ENCODE measurements at places on chromosomes 2 and 18. TPM values are rescaled to one million over a fixed set of nuclear protein-coding genes. Genes with fewer than 3 reads are reported as not detected.

The TUBA3E gene
- not detected for polyA plus RNA-seq

The DNAJC5G gene
- polyA plus RNA-seq, result 0.47 TPM

The EFR3B gene
- polyA plus RNA-seq, result 5.7 TPM

The CPS1 gene
- polyA plus RNA-seq, result 4.3 TPM

The GRB14 gene
- 59.6 TPM for polyA plus RNA-seq

The GNLY gene
- polyA plus RNA-seq, result 0.17 TPM

The MTX2 gene
- 113 TPM for polyA plus RNA-seq

The POTEI gene
- polyA plus RNA-seq, result 0.14 TPM

The SALL3 gene
- polyA plus RNA-seq, result 8.6 TPM

The COL6A3 gene
- polyA plus RNA-seq, result 227 TPM

The ITGB1BP1 gene
- polyA plus RNA-seq, result 66.0 TPM

The PLGLB2 gene
- 2.9 TPM for polyA plus RNA-seq

The ATOH8 gene
- polyA plus RNA-seq, result 11.2 TPM

The FAHD2B gene
- polyA plus RNA-seq, result 22.0 TPM

The ZNF892 gene
- polyA plus RNA-seq, result 3.9 TPM

The TYMS gene
- polyA plus RNA-seq, result 136 TPM

The MOGAT1 gene
- not detected for polyA plus RNA-seq

The DSC2 gene
- polyA plus RNA-seq, result 47.6 TPM

The ALPI gene
- 0.10 TPM for polyA plus RNA-seq

The LRP2 gene
- 162 TPM for polyA plus RNA-seq

The CYP27A1 gene
- polyA plus RNA-seq, result 57.3 TPM

The ACYP2 gene
- 16.1 TPM for polyA plus RNA-seq

The CFAP221 gene
- polyA plus RNA-seq, result 22.9 TPM

The CAPN14 gene
- 0.06 TPM for polyA plus RNA-seq

The STEAP3 gene
- 1.5 TPM for polyA plus RNA-seq

The NEMP2 gene
- polyA plus RNA-seq, result 15.3 TPM

The SLC35F6 gene
- polyA plus RNA-seq, result 15.2 TPM

The NTSR2 gene
- not detected for polyA plus RNA-seq

The NT5DC4 gene
- 0.12 TPM for polyA plus RNA-seq

The UGT1A8 gene
- polyA plus RNA-seq, result not detected

The B3GNT7 gene
- polyA plus RNA-seq, result 2.8 TPM

The RALBP1 gene
- polyA plus RNA-seq, result 79.7 TPM

The EPHA4 gene
- 53.1 TPM for polyA plus RNA-seq

The RPL37A gene
- polyA plus RNA-seq, result 2,268 TPM

The PASK gene
- 13.0 TPM for polyA plus RNA-seq

The ADAM23 gene
- polyA plus RNA-seq, result 5.1 TPM

The CNGA3 gene
- polyA plus RNA-seq, result not detected

The SLC23A3 gene
- 14.0 TPM for polyA plus RNA-seq

The TEX44 gene
- polyA plus RNA-seq, result not detected

The SKOR2 gene
- polyA plus RNA-seq, result not detected

The SLC5A7 gene
- polyA plus RNA-seq, result 0.44 TPM

The RGPD3 gene
- polyA plus RNA-seq, result 0.43 TPM

The LAMA1 gene
- polyA plus RNA-seq, result 73.8 TPM

The DNPEP gene
- 54.7 TPM for polyA plus RNA-seq

The ANTXR1 gene
- 90.0 TPM for polyA plus RNA-seq

The TIA1 gene
- 517 TPM for polyA plus RNA-seq
